ENCODE measurements at places on chromosomes 3 and 15. TPM values are rescaled to one million over a fixed set of nuclear protein-coding genes. Genes with fewer than 3 reads are reported as not detected.

DNA sequence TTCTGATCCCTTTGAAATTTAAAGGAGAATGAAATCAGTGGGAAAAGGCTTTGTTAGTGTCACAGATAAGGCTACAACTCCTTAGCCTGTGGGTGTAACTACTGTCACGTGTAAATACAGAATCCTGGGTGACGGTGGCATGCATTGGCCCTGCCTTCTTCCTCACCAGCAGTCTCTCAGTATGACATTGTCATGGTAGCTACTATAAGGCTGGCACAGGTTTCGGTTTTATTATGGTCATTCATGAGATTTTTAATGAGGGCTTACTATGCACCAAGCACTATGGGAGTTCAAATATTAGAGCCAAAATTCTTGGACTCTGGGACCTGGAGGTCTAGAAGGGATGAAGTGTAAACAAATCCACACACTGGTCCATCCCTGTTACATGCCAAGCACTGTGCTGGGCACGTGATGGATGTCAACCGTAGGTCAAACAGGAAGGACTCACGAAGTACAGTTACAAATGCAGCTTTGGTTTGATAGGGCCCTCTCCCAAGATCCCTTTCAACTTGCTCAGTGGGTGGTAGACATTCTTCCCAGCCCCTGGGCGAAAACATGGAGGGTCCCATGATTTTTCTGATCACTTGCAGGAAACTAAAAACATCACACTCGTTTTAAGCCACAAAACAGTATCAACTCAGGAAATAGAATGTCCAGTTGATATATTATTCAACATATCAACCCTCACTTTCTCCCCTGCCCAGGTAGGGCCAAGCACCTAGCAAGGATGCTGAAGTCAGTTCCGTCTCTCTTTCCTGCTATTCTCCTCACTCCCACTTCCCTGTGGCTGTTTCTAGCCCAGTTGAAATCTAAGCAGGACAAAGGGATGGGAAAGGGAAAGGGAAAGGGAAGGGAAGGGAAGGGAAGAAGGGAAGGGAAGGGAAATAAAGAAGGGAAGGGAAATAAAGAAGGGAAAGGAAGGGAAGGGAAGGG is 25.3 kb downstream of the BFSP2 start:
- no peak overlapping the region for H3K4me3 ChIP-seq
- no peak overlapping the region for H3K27ac ChIP-seq
- H3K4me1 ChIP-seq: peaks cover 5% of the 10 kb centered on the region
- peaks cover 9% of the 10 kb centered on the region for H3K27me3 ChIP-seq

- no peaks in the 10 kb centered on the region for H3K27me3 ChIP-seq
- no peaks in the 10 kb centered on the region for H3K36me3 ChIP-seq
- H3K4me1 ChIP-seq: no peaks in the 10 kb centered on the region
Observed at GRCh38 chr3:29494305-29495036, 213.6 kb downstream of the RBMS3 start.

DNA sequence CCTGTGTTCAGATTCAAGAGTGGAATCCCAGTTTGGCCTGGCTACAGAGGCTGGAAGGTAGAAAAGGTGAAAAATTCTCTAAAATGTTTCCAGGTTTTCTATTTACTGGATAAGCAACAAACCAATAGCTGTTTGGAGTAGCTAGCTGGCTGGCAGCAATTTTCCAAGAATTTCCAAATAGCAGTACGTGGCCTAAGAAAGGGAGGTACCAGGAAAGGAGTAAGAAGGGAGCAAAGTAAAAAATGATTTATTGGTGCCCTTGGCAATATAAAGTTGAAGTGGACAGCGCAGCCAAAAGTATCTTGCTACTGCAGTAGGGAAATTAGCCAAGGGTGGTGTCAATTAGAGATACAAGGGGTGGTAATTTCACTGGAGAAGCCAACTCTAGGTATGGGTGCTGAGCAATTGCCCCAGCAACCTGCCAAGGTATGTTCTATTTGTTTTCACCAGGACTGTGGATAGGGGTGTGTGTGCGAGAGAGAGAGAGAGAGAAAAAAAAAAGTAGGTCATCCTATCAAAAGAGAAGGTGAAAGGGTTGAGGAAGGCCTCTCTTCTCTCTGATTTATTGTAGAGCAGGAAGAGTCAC is 40.8 kb upstream of the THBS1 start:
- no peak for DNase-seq
- H3K4me1 ChIP-seq: peaks cover 20% of the 10 kb centered on the region
- H3K36me3 ChIP-seq: no peaks in the 10 kb centered on the region
- no peak overlapping the region for H3K27ac ChIP-seq
- H3K27me3 ChIP-seq: no peaks in the 10 kb centered on the region

DNA sequence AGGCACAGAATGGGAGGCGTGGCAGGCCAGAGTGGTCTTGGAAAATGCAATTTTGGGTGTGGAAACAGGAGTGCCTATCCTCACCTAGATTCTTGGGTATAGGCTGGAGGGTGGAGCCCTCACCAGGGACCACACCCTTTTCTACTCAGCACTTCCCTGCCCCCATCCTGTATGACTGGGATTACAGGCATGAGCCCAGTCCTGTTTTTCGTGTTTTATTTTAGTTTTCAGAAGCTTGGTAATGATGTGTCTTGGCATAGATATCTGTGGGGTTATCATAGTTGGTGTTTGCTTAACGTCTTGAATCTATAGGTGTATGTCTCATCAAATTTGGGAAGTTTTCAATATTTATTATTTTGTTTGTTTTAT is 248.7 kb upstream of the CBLB start:
- no peak overlapping the region for H3K4me3 ChIP-seq
- no peaks in the 10 kb centered on the region for H3K4me1 ChIP-seq
- no peaks in the 10 kb centered on the region for H3K27me3 ChIP-seq

The RNU5B-1 gene
- total RNA-seq: not detected

GRCh38 chr15:22949074-22949547 is 31.1 kb downstream of the CYFIP1 start:
- no peaks in the 10 kb centered on the region for H3K36me3 ChIP-seq

DNA sequence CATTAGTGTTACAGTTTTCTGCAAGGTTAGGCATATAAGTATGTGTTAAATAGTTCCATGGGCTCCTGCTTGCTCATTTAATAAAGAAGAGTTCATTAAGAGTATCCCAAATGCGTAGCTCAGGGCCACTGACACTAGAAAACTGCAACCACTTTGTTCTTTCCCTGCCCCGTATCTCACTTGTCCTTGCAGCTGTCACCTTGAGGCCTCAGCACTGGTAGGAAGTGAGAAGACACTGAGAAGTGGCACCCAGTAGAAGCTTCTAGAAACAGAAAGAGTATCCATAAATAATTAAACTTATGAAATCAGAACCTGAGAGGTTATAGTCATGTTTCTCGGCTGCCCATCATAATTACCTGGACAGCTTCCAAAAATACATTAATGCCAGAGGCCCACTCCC is 266.0 kb downstream of the KCNMB2 start:
- no peak overlapping the region for H3K27ac ChIP-seq
- H3K36me3 ChIP-seq: no peaks in the 10 kb centered on the region
- H3K4me1 ChIP-seq: no peaks in the 10 kb centered on the region
- no peak overlapping the region for H3K4me3 ChIP-seq
- H3K27me3 ChIP-seq: no peaks in the 10 kb centered on the region

DNA sequence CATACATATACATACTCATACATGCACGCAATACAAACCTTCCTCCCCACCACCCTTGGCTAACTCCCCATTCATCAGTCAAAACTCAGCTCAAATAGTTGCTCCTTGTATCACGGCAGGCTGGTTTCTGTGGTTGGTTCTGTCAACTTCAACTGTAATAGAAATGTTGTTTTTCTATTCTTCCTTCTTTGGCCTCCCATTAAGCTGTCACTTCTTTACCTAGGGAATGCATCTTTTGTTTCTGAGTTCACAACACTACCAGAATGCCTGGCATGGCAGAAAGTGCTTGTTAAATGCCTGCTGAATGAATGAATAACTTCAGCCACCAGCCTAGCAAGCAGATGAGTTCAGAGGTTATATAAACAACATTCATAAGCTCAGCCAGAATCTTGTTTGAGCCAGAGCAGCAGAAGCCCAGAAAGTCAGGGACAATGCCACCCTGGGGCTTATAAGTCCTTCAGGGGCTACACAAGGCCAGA is 63.1 kb downstream of the B3GALNT1 start:
- no peaks in the 10 kb centered on the region for H3K36me3 ChIP-seq
- no peak for DNase-seq
- H3K27ac ChIP-seq: no peak overlapping the region
- no peak overlapping the region for H3K4me3 ChIP-seq
- H3K27me3 ChIP-seq: no peaks in the 10 kb centered on the region

The HIGD2B gene
- not detected for total RNA-seq

The ASB14 gene
- not detected for total RNA-seq

The SMARCC1 gene
- total RNA-seq: 57.3 TPM

The HDAC11 gene
- total RNA-seq: 15.5 TPM

DNA sequence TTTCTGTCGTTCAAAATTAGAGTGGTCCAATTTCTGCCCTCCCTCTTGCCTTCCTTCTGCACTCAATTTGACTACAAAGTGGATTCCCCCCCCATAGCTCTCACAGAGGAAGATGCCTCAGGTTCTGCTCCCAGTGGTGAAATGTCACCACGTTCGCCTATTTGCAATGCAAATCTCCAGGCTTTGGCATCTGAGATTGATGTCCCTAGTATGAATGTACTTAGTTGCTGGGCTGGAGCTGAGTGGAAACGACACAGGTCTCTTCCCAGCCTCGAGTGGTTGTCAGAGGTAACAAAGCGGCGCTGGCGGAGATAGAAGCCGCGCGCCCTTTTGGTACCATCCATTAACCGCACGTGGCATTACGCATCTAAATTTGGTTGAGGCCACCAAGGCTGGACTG is 860.1 kb downstream of the MCTP2 start:
- no peak overlapping the region for H3K4me3 ChIP-seq
- H3K27me3 ChIP-seq: no peaks in the 10 kb centered on the region
- H3K36me3 ChIP-seq: no peaks in the 10 kb centered on the region
- H3K4me1 ChIP-seq: no peaks in the 10 kb centered on the region
- no peak overlapping the region for H3K27ac ChIP-seq
- DNase-seq: no peak

The CKMT1A gene
- total RNA-seq: not detected

DNA sequence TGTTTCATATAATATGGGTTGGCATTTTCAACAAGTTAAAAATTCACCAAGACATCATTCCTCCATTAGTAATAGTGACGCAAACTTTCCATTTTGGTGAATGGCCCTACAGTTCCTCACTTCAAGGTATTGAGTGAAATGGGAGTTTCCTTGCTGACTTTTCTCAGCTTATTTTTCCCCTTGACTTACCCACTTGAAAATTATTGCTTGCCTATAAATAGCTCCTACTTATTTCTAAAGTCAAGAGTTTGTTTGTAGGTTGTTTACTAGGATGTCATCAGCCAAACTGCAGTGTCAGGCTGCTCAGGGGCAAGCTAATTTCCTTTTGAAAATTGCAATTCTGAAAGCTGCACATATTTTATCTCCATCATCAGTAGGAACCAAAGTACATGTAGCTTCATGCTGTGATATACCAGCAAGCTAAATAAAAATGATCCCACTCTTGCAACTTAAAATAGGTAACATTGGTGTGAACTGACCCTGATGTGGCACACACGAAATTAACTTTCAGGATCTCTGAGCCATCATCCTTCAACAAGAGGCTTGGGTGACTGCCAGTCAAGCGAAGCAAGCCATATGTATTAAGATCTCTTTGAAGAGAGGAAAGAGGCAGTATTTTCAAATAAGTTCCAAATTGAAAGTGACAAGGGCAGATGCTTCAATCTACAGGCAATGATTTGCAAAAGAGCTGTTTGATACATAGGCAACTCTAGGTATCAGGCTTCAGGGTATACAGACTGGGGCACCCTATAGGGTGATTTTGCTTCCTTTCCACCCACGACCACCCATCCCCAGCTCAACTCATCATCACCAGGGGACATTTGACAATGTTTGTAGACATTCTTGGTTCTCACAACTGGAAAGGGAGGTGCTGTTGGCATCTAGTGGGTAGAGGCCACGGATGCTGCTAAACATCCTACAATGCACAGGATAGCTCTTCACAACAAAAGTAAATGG is 66.8 kb upstream of the RASGRP1 start:
- no peaks in the 10 kb centered on the region for H3K27me3 ChIP-seq
- H3K4me3 ChIP-seq: no peak overlapping the region
- H3K4me1 ChIP-seq: no peaks in the 10 kb centered on the region

DNA sequence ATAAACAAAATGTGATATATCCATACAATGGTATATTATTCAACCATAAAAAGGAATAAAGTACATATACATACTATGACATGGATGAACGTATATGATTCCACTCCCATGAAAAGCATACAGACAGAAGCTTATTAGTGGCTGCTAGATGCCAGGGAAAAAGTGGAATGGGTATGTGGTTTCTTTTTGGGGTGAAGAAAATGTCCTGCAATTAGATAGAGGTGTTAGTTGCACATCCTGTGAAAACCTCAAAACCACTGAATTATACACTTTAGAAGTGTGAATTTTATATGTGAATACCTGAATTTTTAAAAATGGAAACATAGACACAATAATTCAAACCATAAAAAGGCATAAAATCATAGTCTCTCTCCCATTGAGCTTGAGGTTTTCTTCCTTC is 11.2 kb downstream of the DENND6A start:
- H3K27ac ChIP-seq: no peak overlapping the region
- no peaks in the 10 kb centered on the region for H3K27me3 ChIP-seq
- peaks cover 22% of the 10 kb centered on the region for H3K36me3 ChIP-seq
- peaks cover 12% of the 10 kb centered on the region for H3K4me1 ChIP-seq
- H3K4me3 ChIP-seq: no peak overlapping the region

The CACNA2D2 gene
- total RNA-seq: 0.49 TPM

The PLSCR5 gene
- not detected for total RNA-seq

DNA sequence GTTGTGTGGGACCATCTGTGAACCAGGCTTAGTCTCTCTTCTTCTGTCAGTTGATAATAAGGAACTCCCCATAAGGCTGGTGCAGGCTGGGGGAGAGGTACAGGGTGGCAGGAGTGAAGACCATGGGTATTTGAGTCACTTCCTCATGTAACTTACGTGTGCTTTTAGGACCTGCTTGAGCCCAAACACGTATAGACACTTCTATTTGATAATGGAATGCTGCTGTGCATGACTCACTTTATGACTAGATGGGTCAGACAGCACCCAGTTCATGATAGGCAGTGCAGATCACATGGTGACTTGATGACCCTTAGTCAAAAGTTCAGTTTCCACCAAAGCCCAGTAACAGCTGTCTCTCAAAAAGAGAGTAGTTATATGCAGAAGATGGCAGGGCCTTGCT is 490.9 kb downstream of the ZBBX start:
- H3K4me1 ChIP-seq: no peaks in the 10 kb centered on the region
- DNase-seq: no peak
- no peak overlapping the region for H3K27ac ChIP-seq
- H3K4me3 ChIP-seq: no peak overlapping the region

DNA sequence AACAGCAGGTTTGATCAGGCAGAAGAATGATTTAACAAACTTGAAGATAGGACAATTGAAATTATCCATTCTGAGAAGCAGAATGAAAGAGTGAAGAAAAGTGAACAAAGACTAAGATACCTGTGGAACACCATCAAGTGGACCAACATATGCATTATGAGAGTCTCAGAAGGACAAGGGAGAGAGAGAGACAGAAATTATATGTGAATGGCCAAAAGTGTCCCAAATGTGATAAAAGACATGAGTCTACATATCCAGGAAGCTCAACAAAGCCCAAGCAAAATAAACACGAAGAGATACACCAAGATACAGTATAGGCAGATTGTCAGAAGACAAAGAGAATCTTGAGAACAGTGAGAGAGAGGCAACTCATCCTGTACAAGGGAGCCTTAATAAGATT is 5.6 kb upstream of the NR1I2 start:
- H3K4me1 ChIP-seq: no peaks in the 10 kb centered on the region
- H3K4me3 ChIP-seq: no peak overlapping the region
- H3K27ac ChIP-seq: no peak overlapping the region

- H3K36me3 ChIP-seq: no peaks in the 10 kb centered on the region
- DNase-seq: no peak
- no peaks in the 10 kb centered on the region for H3K4me1 ChIP-seq
- H3K27ac ChIP-seq: no peak overlapping the region
- H3K27me3 ChIP-seq: no peaks in the 10 kb centered on the region
Observed at GRCh38 chr15:85920956-85921355, 126.2 kb upstream of the KLHL25 start.

The CLDN1 gene
- 0.27 TPM for total RNA-seq
